Brain pericyte (primary cell): ENCODE measurements at places on chromosomes 13 and 19.

GRCh38 chr13:38990693-38991092 is at the start of gene STOML3:
TSS of gene STOML3 (minus strand) at chr13:38990831. CDS start at chr13:38990721, 110 bp downstream.
- DNase-seq: no peak

GRCh38 chr19:3515891-3516422 is 9.8 kb downstream of the FZR1 start:
- DNase-seq: no peak

- DNase-seq: no peak
These were observed 57.2 kb upstream of the KLF12 start for GRCh38 chr13:74191410-74191809.

DNA sequence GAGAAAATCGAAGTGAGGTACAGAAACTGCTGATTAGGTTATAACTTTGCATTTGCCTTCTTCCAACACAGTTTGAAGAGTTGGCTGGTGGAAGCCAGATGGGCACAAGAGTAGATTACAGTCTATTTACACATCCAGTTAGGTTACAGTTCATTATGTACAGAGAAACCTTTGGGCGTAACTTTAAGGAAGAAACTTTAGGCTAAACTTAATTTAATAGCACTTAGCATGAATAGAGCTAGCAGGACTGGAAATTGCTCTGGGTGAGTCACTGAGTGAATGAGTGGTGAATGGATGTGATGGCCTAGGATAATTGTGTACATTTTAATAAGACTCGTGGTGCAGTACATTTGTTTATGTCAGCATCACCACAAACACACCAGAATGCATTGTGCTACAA is 62.9 kb upstream of the KLHL1 start:
- DNase-seq: no peak

- no peak for DNase-seq
These were observed 14.4 kb downstream of the COMP start for GRCh38 chr19:18776736-18777135.

DNA sequence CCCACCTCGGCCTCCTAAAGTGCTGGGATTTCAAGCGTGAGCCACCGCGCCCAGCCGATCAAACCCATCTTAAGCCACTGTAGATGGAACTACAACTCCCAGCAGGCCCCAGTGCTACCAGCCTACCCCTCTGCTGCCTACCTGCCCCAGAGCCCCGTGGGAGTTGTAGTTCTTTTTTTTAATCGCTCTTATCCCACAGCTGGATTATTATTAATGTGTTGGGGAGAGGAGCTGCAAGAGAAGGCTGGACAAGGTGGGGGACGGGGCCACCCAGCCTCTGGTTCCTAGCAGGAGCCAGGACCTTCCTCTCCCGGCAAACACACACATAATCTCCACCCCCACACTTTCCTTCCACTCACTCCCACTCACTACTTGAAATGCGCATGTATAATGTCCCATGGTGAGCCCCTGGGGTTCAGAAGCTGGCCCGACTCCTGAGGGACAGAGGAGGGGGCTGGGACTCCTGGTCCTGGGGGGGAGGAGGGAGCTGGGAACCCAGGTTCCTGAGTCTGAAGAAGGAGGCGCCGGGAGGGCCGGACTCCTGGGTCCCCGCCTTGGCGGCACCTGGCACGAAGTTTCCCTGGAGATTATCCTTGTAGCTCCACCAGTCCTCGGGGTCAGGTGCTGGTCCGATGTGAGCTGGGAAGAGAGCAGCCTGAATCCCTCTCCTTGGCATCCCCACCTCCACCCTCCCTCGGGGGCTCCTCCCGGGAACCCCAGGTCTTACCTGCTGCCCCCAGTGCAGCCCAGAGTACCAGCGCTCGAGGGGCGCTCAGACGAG is 958 bp downstream of the CA11 start:
- DNase-seq: no peak

DNA sequence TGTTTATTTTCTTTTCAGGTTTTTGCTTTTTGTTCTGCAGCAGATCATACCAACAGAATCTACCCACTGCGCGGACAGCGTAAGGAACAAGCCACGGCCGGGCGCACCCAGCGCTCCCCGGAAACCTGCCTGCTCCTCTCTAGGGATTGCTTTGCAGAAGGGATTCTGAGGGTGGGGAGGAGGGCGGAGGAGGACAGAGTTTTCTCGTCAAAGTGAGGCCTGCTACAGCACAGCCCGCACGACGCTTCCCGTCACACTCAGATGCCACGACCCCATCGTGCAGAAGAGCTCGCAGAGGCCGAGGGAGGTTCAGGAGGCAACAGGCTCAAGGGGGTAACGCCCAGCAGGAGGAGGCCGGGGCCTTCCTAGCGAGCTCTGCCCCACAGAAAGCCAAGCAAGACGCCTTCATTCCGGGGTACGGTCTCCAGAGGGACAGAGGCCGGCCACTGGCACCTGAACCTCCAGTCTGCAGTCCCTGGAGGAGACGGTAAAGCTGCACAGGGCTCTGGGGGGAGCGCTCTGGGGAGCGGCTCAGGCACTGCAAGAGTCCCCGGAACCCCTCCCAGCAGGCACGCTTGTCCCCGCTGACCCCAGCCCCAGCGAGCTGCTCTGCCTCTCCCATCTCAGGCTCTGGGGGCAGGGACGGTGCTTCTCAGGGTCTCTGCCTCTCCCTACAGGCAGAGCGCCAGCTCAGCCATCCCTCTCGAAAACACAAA is 6.9 kb downstream of the REXO1 start:
- DNase-seq: no peak

DNA sequence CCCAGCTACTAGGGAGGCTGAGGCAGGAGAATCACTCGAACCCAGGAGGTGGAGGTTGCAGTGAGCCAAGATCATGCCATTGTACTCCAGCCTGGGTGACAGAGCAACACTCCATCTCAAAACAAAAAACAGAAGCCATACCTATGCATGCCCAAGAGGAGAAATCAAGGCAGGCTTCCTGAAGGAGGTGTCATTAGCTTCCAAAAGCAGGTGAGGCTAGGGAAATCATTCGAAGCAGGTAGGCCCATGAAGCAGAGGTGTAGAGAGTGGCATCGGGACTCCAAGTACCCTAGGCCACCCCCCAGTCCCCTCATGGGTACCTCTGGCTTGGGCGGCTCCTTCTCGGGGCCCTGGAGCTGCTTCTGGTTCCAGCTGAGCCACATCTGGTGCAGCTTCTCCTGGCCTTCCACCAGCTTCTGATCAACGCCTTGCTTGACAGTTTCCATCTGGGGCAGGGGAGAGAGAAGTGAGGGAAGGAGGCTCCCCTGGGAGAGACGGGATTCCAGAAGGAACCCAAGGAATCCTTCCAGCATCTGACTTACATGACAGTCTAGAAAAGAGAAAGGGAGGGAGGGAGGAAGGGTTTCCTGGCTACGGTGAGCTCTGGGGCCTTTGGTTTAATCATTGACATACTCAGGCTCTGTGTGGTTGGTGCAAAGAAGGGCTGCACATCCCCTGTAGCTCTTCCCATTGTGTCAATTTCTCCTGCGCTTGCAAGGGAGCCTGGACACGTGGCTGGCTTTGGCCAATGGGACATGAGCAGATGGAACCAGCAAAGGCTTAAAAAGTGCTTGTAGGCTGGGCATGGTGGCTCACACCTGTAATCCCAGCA is 13.1 kb upstream of the TICAM1 start:
- DNase-seq: no peak

GRCh38 chr19:46202426-46202825 is 27.1 kb upstream of the IGFL1 start:
- DNase-seq: no peak

GRCh38 chr19:38650911-38651584 is 3.6 kb downstream of the ACTN4 start:
- DNase-seq: no peak

- DNase-seq: no peak
These were observed 11.0 kb downstream of the GAS6 start for GRCh38 chr13:113852536-113853517.

DNA sequence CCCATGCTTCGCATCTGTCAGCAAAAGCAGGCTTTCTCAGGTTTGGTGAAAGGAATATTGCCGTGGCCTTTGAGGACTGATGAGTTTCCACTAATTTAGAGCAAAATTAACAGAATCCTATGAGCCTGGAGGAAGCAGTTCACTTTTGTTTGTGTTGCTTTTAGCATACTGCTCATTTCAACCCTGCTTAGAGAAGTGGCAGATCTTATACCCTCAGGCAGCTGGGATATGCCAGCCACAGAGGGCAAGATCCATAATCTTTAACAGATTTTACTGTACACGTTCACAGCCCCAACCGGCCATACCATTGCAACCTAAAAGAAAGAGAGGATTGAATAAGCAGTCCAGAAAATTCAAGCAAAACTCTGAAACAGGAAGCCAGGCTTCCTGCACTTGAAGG is 60.5 kb downstream of the COL4A2 start:
- no peak for DNase-seq

- DNase-seq: no peak
These were observed 17.4 kb downstream of the AKAP8L start for GRCh38 chr19:15401397-15401710.

DNA sequence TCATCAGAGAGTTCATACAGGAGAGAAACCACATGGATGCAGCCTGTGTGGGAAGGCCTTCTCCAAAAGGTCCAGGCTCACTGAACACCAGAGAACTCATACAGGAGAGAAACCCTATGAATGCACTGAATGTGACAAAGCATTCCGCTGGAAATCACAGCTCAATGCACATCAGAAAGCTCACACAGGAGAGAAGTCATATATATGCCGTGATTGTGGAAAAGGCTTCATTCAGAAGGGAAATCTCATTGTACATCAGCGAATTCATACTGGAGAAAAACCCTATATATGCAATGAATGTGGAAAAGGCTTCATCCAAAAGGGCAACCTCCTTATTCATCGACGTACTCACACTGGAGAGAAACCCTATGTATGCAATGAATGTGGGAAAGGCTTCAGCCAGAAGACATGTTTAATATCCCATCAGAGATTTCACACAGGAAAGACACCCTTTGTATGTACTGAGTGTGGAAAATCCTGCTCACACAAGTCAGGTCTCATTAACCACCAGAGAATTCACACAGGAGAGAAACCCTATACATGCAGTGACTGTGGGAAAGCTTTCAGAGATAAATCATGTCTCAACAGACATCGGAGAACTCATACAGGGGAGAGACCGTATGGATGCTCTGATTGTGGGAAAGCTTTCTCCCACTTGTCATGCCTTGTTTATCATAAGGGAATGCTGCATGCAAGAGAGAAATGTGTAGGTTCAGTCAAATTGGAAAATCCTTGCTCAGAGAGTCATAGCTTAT is 17.7 kb downstream of the ZNF613 start:
- no peak for DNase-seq

DNA sequence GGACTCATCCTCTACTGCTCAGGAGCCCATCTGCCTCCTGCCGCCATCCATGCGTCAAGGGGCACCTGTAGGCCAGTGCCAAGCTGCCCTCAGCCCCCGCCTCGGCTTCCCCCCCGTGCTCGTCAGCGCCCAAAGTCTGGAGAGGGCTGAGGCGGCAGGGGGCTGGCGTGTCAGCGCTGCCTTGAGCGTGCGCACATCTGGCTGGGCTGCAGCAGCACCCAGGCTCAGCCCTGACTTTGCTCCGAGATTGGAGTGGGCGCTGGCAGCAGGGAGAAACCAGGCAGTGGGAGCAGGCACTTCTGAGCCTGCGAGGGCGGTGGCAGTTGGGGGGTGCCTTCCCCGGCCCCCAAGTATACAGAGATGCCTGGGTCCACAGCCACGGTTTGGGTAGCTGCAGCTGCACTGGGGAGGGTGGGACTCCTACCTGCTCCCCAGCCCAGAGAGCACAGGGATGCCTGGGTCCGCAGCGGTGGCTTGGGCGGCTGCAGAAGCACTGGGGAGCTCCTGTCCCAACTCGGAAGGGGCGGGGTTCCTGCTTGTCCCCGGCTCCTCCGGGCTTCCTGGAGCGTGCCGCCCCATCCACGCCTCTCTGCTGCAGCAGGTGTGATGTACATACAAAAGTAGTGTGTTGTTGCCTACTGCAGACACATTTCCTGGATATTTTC is 44.8 kb upstream of the LPAR6 start:
- no peak for DNase-seq

DNA sequence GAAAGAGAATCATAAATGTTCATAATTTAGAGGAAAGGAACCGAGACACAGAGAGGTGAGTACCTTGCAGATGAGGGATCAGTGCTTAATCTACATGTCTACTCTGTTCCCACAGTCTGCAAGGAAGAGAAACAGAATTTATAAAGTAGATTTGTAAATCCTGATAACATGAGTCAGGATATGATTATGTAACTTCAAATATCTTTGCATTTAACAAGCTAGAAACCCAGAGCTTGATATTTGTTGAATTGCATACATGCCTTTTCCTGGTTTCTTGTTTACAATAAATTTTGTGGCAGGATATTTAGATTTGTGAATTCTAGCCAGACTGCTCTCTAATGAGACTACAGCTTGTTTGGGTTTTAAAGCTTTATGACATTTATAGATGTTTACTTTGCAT is 219.2 kb downstream of the ENOX1 start:
- DNase-seq: no peak

- DNase-seq: no peak
These were observed 7.9 kb downstream of the GIPC3 start for GRCh38 chr19:3593156-3593555.

GRCh38 chr19:1019980-1020867 is 699 bp downstream of the TMEM259 start:
- DNase-seq: no peak

GRCh38 chr13:29165840-29166239 is 345.7 kb downstream of the MTUS2 start:
- no peak for DNase-seq

- DNase-seq: no peak
These were observed 47.3 kb upstream of the GPR183 start for GRCh38 chr13:99354371-99354951.

DNA sequence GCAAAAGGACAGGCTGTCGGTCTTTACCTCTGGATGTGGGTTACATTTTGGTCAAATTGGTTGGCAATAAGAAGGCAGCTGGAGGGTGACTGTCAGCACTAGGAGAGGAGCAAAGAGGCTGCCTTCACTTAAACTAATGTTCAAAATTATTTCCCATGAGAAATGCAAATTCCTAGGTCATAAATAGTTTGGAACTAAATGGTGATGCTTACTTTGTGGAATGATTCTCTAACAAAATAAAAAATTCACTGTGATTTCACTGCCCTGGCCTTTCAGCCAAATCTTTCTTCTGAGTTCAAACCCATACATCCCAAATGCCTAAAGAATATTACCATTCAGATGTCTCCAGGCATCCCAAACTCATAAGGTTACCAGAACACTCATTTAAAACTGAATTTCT is 25.0 kb upstream of the OXGR1 start:
- no peak for DNase-seq

DNA sequence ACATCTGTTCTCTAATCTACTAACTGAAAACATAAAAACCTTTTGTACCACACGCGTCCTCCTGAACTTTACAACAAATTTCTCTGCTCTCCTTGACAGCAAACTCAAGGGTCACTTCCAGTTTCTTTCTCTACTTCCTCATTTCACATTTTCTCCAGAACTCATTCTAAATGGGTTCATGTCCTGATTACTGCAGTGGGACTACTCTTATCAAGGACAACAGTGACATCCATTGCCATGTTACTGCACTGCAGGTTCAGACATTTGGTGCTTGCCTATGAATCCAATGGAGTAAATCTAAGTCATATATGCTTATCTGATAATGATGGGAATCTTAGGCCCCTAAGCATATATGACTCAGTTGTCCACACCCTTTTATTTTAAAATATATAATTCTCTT is 35.3 kb downstream of the FPR3 start:
- DNase-seq: no peak
